ENCODE measurements at places on chromosomes 3 and 15. TPM values are rescaled to one million over a fixed set of nuclear protein-coding genes. Genes with fewer than 3 reads are reported as not detected.

- no peak for DNase-seq
- no peak overlapping the region for H3K4me3 ChIP-seq
- H3K27me3 ChIP-seq, result no peaks in the 10 kb centered on the region
- no peak overlapping the region for H3K27ac ChIP-seq
- no peaks in the 10 kb centered on the region for H3K4me1 ChIP-seq
- no peaks in the 10 kb centered on the region for H3K36me3 ChIP-seq
Observed at GRCh38 chr3:140756240-140757016, 78.6 kb downstream of the TRIM42 start.

DNA sequence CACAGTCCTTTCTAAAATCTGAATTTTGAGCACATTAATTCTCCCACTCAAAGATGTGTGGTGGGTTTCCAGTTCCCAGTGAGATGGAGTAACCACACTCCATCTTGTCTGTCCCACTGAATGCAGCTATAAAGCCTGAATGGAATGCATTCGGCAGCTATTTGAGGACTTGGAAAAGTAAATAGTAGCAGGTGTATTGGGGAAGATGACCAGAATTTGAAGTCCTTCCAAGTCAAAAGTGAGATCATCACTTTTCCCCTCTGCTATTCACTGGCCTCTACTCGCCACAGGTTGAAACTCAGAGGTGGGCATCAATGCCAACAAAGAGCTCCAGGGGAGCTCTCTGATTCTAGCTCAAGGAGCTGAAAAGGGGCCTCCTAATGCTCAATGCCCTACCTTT, 8.1 kb upstream of the GNB5 start:
- H3K36me3 ChIP-seq, result no peaks in the 10 kb centered on the region
- no peak overlapping the region for H3K27ac ChIP-seq
- no peaks in the 10 kb centered on the region for H3K27me3 ChIP-seq
- DNase-seq, result no peak
- H3K4me3 ChIP-seq, result no peak overlapping the region
- no peaks in the 10 kb centered on the region for H3K4me1 ChIP-seq

Gene GOLGA8H
- 1.1 TPM for total RNA-seq

DNA sequence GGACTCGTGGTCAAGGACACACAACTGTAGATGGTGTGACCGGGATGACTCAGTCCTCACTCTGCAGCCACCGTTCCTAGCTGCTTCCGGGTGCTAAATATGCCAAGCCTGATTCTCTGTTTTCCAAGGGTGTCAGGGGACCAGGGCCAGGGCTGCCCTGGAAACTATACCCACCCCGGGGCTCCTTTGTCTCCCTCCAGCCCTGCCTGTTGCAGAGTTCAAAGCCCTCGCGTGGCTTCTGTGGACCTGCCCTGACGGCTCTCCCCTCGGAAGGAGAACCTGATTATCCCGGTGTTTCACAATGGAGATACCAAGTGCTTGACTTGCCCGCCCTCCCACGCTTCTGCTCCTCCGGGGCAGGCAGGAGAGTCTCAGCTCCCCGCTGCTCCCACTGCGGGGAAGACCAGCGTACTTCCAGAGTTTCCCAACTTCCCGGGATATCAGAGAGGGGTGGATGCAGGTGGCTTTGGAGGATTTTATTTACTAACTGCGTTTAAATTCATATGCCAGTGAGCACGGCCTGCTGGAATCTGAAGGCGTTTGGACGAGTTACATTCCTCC, 125.0 kb downstream of the ASB7 start:
- peaks cover 7% of the 10 kb centered on the region for H3K4me1 ChIP-seq
- H3K4me3 ChIP-seq, result no peak overlapping the region
- H3K27me3 ChIP-seq, result no peaks in the 10 kb centered on the region

- H3K36me3 ChIP-seq, result no peaks in the 10 kb centered on the region
- no peak for DNase-seq
- no peak overlapping the region for H3K27ac ChIP-seq
Observed at GRCh38 chr3:8536096-8537056, 34.8 kb downstream of the LMCD1 start.

Gene PLA1A
- 2.5 TPM for total RNA-seq

Gene UNC45A
- total RNA-seq, result 60.2 TPM

Gene BFSP2
- total RNA-seq, result not detected

DNA sequence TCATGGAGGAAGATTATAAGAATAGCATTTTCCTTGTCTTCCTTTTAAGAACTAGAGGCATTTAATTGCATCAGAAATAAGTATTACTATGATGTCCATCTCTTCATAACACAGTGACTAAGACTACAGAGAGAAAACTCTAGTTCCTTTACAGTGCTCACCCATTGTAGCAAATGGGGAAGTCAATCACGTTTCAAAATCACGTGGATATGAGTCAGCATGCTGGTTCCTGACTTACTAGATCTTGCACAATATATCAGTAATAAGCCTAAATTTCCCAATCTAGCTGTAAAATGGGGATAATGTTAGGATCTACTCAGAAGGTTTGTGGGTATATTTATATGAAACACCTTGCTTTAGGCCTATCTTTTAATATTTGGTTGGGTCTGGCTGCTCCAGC, 254.8 kb upstream of the EOMES start:
- H3K27ac ChIP-seq, result no peak overlapping the region
- no peak overlapping the region for H3K4me3 ChIP-seq
- H3K27me3 ChIP-seq, result no peaks in the 10 kb centered on the region
- H3K36me3 ChIP-seq, result no peaks in the 10 kb centered on the region
- no peaks in the 10 kb centered on the region for H3K4me1 ChIP-seq
- peak; percentile 44 for DNase-seq

GRCh38 chr3:187750006-187750512, 4.8 kb upstream of the BCL6 start:
- peak overlapping the region; percentile 60 for H3K27ac ChIP-seq
- H3K27me3 ChIP-seq, result no peaks in the 10 kb centered on the region
- H3K4me1 ChIP-seq, result peaks cover 18% of the 10 kb centered on the region
- no peak overlapping the region for H3K4me3 ChIP-seq
- no peak for DNase-seq
- no peaks in the 10 kb centered on the region for H3K36me3 ChIP-seq

Gene PLA2G4E
- total RNA-seq, result not detected

DNA sequence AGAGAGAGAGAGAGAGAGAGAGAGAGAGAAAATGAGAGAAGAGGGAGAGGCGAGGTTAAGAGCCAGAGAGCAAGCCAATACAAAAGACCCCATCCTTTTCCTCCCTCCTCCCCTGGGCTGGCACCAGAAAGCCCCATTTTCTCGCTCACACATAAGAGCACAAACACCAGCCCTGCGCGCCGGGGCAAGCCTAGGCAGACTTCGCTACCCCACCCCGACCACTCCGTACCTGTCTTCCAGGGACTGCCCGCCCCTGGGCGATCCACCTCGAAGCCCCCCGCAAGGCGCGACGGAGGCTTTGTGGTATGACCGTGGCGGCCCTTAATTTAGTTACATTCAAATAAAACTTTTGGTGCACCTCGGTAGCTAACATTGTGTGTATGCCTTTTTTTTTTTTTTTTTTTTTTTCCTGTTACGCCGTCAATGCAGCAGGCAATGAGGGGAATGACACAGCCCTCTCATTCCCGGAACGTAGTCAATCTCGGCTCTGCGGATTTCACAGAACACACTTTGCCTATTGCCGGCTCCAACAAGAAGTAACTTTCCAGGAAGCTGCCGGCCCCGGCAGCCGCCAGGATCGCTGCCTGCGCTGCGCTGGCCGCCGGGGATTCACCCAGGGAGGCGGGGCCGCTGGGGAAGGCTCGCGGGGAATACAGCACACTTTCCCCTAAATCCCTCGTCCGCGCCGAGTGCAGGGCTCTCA, 7.7 kb downstream of the BCL6 start:
- no peaks in the 10 kb centered on the region for H3K4me1 ChIP-seq
- no peaks in the 10 kb centered on the region for H3K27me3 ChIP-seq
- H3K4me3 ChIP-seq, result peak overlapping the region; percentile 45
- H3K36me3 ChIP-seq, result peaks cover 23% of the 10 kb centered on the region

Gene MYO9A
- total RNA-seq, result 99.9 TPM

DNA sequence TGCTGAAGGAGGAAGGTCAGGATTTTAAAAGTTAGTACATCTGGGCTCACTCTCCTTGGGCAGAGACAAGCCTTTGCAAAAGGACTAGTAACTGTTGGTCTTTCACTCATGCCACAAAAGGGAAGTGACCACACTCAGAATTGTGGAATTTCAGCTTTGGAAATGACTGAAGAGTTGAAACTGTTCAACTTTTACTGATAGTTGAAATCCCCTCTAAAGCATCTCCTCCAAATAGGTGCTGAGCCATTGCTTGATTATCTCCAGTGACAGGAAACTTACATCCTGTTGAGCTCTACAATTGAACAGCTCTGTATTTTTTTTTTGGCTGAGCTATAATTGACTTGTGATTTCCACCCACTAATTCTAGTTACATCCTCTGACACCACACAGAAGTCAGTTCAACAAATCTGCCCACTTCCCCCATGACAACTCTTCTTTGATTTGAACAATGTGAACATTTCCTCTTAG, 254.8 kb upstream of the TPRG1 start:
- no peak overlapping the region for H3K27ac ChIP-seq
- no peak overlapping the region for H3K4me3 ChIP-seq
- no peak for DNase-seq
